ENCODE measurements at places on chromosomes 5 and 9.
A peak's percentile ranks its signal among the peaks of the same experiment; 100 is the strongest.

DNA sequence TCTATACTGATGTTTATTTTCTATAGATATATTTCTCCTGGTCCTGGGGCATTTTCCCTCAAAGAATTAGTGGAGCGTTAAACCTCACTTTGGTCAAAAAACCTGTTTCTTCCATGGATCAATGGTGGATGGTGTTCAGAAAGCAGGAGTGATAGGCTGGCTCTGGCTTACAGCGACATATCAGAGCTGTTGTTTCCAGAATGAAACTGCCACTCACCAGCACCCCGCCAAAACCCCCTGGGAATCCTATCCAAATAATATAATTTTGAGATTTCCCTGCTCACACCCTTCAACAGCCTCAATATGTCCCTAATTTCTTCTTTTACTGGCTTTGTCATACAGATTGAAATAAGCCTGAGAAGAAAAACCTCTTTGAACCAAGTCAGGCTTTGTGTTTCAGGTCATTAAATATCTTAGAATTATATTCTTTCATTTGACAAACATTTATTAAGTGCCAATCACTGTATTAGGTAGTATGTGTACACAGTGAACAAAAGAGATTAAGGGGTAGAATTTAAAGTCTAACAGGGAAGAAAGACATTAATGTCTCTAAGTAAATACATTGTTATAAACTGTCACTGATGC lies 144.5 kb upstream of the GPR151 start:
- no peak for DNase-seq

DNA sequence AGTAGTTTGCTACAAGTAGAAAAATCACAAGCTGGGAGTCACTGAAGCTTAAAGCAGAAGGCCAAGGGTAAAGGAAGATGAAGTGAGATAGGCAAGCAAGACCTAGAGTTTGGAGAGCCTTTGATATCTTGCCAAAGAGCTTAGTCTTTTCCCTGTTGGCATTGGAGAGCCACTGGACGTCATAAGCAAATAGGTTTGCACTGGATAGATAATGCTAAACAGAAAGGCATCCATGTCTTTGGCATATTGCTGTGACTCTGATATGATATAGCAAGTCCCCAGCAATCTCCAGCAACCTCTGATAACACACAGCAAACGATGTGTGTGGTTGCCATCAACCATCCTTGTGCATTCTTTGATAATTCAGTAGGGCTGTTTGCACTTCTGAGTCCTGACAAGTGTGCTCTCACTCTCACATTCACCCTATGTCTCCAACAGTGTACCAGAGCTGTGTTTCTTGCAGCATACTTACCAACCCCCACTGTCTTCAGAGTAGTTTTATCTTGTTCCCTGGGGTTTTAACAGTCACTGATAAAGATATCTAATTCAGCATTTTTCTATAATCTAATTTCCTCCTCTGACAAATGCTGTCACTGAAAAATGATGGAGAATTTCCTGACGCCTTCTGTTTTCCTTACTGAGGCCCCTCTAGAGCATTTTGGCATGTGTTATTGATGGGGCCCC lies 16.9 kb upstream of the FREM1 start:
- DNase-seq, result no peak

DNA sequence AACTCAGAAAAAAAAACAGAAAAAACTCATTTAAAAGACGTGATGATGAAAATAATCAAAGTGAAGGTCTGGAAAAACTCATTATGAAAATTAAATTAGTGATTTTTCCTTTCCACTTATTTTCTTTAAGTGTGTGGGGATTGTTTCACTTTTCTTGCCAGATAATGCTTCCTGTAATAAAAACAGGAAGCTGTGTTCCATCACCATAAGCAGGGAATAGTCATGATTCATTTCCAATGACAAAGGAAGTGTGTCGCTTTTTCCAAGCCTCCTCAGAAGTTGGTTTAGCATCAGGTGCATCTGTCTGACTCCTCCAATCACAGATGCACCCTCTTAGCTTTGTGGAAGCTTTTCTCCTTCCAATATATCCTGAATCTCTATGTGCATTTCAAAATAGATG lies 2068.7 kb downstream of the MAT2B start:
- DNase-seq, result no peak

DNA sequence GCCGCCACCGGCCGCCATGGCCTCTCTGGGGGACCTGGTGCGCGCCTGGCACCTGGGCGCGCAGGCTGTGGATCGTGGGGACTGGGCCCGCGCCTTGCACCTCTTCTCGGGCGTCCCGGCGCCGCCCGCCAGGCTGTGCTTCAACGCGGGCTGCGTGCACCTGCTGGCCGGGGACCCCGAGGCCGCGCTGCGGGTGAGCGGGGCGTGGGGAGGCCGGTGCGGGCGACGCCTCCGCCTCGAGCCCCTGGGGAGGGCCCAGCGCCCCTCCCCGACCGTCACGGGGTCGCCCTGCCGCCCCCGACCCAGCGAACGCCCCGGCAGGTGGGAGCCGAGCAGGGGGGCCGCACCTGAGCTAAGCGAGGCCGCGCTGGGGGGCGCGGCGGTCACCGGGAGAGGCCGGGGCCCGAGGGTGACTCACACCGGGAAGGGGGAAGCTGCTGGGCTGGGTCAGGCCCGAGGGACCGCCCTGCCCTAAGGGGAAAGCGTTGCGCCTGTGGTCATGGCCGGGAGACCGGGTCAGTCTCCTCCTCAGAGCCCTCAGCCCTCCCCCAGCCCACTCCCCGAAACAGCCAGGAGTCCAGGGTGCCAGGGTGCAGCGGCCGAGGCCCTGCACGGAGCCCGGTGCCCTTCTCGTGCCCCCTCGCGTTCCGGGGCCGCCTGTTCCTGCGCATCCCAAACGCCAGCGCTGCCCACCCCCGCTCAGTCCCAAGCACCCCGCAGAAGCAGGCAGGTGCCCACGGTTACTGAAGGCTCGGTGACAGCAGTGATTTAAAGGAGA lies 510 bp downstream of the NOXA1 start:
- no peak for DNase-seq

- no peak for DNase-seq
Observed at GRCh38 chr9:128122809-128123175, 4.7 kb downstream of the PTGES2 start.

GRCh38 chr9:114131808-114132549 lies 23.4 kb upstream of the COL27A1 start:
- no peak for DNase-seq

DNA sequence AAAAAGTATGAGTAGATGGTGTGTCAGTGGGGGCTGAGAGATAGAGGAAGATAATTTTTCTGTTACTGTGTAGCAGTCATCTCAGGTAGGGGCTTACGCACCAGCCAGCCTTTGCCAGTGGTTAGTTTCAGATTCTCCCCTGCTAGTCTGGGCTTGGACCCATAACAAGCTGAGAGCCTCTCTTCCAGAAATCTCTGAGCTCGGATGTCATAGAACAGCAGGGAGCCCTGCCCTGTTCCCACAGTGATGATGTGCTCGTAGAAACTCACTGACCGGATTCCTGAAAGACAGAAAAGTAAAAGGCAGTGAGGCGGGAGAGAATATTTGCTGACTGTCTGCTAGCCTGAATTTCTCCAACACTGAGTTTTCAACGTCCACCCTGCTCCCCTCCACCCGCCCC lies 37.2 kb downstream of the DCAF12 start:
- DNase-seq, result peak; percentile 35

DNA sequence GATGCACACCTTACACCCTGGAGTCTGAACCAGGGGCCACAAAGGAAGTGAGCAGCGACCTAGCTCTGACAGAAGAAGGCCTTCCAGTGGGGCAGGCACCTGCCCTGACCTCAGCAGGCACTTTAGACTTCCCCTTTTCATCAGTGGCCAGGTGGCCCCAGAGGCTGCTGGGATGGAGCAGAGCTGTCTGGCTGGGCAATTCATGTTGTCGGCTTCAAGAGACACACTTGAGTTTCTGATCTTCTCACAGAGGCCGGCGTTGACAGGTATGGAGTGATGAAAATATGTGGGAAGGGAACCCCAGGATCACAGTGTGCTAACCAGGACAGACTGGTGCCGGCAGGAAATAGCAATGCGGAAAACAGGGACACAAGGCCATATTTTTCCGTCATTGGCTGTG lies 375.5 kb downstream of the CTNND2 start:
- DNase-seq, result no peak

- no peak for DNase-seq
Observed at GRCh38 chr5:138903130-138903775, 28.1 kb upstream of the LRRTM2 start.

DNA sequence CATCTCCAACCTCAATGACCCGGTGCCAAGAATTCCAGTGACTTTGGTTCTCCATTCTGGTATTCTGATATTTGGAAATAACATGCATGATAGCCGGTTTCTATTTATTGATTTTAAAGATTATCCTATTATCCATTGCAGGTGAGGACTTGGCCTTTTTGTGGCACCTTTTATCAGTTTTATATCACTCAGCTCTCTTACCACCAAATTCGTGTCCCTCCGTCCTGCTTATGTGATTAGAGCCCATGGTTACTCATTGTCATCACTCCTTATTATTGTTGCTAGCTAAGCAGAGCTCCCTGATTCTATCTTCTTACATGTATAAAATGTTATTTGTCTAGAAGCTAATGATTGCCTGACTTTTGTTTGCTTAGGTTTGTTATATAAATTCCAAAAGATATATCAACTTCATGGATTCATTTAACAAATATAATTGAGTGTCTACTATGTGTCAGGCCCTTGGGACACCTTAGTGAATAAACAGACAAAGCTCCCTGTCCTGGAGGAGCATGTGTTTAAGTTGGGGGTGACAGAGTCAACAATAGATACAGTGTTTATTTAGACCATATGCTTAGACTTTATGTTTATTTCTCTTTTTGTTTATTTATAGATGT lies 138.2 kb downstream of the ADAMTS16 start:
- no peak for DNase-seq

DNA sequence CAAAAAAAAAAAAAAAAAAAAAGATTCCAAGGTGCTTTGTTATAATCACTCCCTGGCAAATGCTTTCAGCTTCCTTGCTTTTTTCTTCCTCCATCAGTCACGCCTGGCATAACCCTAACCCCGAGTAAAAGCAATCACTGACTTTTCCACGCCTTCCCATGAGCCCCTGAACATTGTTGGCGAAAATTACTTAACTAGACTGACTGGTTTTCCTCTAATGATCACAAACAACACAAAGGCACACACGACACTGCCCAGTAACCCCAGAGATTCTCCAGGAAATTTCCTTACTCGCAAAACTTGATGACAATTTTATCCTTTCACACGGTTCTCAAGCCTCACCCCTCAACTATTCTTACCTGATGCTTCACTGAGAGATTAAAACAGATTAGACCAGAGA lies 11.4 kb upstream of the PTGR1 start:
- no peak for DNase-seq

GRCh38 chr5:140205952-140206351 lies 31.0 kb downstream of the CYSTM1 start:
- DNase-seq, result no peak

- no peak for DNase-seq
Observed at GRCh38 chr9:27485158-27485557, 38.9 kb upstream of the IFNK start.

GRCh38 chr5:130198927-130199326 lies 294.7 kb downstream of the CHSY3 start:
- no peak for DNase-seq

DNA sequence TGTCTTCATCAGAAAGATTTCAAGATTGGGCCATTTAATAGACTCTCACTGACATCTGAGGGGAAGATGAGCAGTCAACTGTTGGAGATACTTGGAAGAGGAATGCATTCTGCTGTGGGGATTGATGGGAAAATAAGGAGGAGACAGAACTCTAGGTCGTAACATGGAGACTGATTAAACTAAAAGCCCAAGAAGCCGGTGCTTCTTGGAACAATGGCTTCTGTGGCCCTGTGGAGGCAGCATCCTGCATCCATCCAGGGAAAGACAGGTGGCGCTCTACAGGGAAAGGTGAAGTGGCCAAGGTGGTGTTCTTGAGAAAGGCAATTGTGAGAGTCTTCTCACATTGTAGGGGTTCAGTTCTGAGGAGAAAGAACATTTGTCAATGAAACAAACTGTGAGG lies 31.3 kb downstream of the ZFAND5 start:
- DNase-seq, result no peak

DNA sequence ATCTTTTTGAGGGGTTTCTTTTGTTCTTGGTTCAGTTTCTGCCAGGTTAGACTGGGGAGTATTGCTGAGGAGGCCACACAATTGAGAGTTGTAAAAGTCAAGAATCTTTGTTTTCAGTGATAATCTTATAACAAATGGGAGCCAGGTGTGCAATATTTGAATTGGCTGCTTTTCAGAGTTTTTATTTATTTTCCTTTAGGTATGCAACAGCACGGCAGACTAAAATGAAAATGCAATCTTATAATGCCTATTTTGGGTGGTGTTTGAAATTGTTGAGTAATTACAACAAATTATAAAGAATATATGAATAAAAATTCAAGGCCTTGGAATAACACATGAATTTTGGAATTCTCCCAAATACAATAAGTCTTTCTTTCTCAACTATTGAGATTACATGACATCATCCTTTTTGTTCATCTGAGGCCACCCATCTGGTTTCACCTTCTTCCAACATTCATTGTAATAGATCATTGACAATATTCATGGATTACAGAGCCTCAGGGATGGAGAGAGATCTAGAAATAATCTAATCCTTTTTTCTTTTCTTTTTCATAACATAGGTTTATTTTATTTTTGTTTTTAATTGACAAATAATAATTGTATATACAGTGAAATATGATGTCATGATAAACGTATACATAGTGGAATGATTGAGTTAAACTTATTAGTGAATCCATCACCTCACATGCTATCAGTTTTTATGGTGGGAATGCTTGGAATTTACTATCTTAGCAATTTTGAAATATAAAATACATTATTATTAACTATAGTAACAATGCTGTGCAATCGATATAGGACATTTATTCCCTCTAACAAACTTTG lies 1061.0 kb downstream of the NR2F1-AS1 start:
- no peak for DNase-seq

GRCh38 chr5:51159606-51160005 lies 223.6 kb upstream of the ISL1 start:
- no peak for DNase-seq

GRCh38 chr5:41735213-41735612 lies 135.0 kb downstream of the OXCT1 start:
- DNase-seq, result no peak

GRCh38 chr5:66362046-66362445 lies 217.9 kb downstream of the SREK1 start:
- no peak for DNase-seq

Measured in Ammon's horn (tissue), 1 donor.